Left ventricle myocardium inferior (tissue), 1 donor: ENCODE measurements at places on chromosomes 6 and 20. TPM values are rescaled to one million over a fixed set of nuclear protein-coding genes. Genes with fewer than 3 reads are reported as not detected.

DNA sequence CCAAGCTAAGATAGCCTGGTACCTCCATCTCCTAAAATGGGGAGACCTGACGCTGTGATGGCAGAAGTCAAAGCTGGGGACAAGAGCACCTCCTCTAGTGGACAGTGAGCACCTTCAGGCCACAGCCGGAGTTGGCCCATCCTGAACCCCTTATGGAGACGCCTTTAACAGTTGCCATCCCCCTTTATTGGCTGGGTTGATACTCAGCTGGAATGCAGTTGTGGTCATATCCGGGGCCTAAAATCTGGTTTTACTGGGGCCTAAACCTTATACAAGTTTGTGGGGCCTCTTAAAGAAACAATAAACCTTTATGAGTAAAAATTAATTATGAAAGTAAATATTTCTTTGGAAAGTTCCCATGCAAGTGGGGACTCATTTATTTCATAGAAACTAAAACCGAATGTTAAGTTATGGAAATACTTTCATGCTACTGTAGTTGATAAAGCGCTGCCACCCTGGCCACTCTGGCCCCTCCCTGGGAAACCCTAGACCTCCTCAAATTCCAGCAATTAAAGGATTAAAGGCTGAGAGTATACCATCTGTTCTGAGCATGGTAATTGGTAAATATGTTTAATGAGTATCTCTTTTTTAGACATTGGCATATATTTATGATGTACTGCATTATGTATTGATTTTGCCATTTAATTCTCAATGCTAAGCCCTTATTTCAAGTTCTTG lies 95.1 kb upstream of the SASH1 start:
- H3K36me3 ChIP-seq: no peaks in the 10 kb centered on the region
- DNase-seq: no peak
- H3K27me3 ChIP-seq: no peaks in the 10 kb centered on the region
- H3K4me3 ChIP-seq: no peak overlapping the region
- peak overlapping the region; percentile 9 for H3K27ac ChIP-seq
- H3K4me1 ChIP-seq: peaks cover 58% of the 10 kb centered on the region

GRCh38 chr6:118325220-118325860 lies 222.8 kb upstream of the PLN start:
- DNase-seq: peak; percentile 29
- H3K27ac ChIP-seq: no peak overlapping the region
- peaks cover 16% of the 10 kb centered on the region for H3K4me1 ChIP-seq
- H3K36me3 ChIP-seq: no peaks in the 10 kb centered on the region

CAGE1 gene
- not detected for total RNA-seq

PRDM13 gene
- total RNA-seq: not detected

DNA sequence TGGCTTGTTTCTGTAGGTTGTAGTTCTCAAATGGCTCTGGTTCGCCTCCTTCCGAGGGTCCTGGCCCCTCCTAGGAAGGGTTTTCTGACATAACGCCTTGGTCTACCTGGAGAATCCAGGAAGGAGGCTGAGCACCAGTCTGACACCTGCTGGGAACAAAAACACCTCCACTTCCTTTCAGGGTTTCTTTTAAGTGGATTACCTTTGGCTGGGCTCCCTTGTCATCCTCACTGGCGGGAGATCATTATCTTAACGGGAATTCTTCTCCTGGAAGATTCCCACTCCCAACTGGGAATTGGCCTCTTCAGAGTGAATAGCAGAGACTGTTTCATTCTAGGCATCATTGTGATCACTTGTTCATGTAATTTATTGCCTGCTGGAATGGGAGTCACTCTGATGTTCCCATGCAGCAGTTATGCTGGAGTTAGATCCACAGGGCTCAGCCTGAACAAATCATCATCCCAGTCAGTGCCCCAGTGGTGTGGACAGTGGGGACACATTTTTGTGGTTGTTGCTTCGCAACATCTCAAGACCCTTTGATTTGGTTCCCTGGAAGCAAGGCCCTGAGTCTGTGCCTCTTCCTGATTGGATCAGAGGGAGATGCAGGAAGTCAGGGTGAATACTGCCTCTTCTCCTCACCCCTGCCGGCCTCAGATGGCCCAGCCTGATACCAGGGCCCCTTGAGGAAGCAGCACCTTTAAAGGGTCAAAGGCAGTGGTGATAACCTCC lies 49.1 kb downstream of the LYRM2 start:
- no peak overlapping the region for H3K27ac ChIP-seq
- no peak overlapping the region for H3K4me3 ChIP-seq
- no peaks in the 10 kb centered on the region for H3K4me1 ChIP-seq
- no peaks in the 10 kb centered on the region for H3K27me3 ChIP-seq
- DNase-seq: no peak
- no peaks in the 10 kb centered on the region for H3K36me3 ChIP-seq

GRCh38 chr6:89080281-89081128 lies at the start of gene PNRC1:
Gene PNRC1 (plus strand): TSS chr6:89080751. CDS start chr6:89080895, 144 bp downstream.
- DNase-seq: peak; percentile 100
- H3K4me3 ChIP-seq: peak within 1 kb of the TSS; percentile 99
- H3K27ac ChIP-seq: peak within 1 kb of the TSS; percentile 100
- peaks cover 60% of the 10 kb centered on the region for H3K4me1 ChIP-seq
- no peaks in the 10 kb centered on the region for H3K27me3 ChIP-seq
- peaks cover 32% of the 10 kb centered on the region for H3K36me3 ChIP-seq

PI16 gene
- 25.9 TPM for total RNA-seq

DNA sequence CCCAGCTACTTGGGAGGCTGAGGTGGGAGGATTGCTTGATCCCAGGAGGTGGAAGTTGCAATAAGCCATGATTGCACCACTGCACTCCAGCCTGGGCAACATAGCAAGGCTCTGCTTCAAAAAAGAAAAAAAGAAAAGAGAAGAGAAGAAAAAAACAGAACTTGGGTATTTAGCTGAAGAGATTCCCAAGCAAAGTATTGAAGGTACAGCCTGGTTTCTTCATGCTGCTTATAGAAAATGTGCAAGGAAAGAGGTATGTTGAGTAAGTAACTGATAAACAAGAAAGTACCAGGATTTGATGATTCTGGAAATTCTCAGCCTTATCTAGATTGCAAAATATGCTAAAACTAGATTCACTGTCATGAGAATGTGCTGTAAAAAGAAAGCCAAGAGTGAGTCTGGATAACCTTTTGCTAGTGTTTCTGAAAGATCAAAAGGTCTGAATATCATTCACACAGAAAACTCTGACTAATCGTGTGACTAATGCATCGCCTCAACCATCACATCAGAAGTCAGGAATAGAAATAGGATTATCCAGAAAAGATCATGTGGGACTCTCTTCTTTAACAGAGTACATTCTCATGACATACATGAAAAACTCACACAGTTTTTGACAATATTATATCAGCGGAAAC lies 32.4 kb upstream of the NOP56 start:
- no peaks in the 10 kb centered on the region for H3K4me1 ChIP-seq
- peaks cover 30% of the 10 kb centered on the region for H3K27me3 ChIP-seq
- no peaks in the 10 kb centered on the region for H3K36me3 ChIP-seq
- no peak for DNase-seq
- H3K27ac ChIP-seq: no peak overlapping the region
